CD4-positive, alpha-beta T cell (primary cell): ENCODE measurements at places on chromosomes 12 and 14.
A peak's percentile ranks its signal among the peaks of the same experiment; 100 is the strongest.

DNA sequence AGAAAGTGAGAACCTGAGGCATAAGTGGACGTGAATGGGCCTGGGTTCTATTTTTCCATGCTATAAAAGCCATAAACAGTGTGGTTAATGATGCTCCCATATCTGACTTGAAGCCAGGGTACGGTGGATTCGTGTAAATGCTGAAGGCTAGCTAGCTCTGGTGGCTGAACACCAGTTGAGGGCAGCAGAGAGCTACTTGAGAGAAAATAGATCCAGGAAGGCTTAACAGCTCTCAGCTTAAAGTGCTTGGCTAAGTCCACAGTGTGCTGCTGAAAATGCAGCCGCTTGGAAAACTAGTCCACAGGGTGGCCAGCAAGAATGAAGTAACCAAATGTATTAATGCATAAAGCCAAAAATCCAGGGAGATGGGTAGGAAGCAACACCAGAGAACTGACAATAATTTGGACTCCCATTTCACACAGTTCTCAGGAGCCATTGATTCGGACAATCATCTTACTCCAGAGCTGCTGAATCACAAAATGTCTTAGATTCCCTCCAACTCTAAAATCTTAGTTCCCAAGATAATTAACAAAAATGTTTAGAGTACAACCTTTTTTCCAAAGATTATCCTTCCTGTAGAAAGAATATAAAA is 15.0 kb upstream of the FOXG1 start:
- H3K27me3 ChIP-seq, result peaks cover 14% of the 10 kb centered on the region
- H3K36me3 ChIP-seq, result no peaks in the 10 kb centered on the region
- no peak for DNase-seq
- no peak overlapping the region for H3K4me3 ChIP-seq
- H3K4me1 ChIP-seq, result no peaks in the 10 kb centered on the region

DNA sequence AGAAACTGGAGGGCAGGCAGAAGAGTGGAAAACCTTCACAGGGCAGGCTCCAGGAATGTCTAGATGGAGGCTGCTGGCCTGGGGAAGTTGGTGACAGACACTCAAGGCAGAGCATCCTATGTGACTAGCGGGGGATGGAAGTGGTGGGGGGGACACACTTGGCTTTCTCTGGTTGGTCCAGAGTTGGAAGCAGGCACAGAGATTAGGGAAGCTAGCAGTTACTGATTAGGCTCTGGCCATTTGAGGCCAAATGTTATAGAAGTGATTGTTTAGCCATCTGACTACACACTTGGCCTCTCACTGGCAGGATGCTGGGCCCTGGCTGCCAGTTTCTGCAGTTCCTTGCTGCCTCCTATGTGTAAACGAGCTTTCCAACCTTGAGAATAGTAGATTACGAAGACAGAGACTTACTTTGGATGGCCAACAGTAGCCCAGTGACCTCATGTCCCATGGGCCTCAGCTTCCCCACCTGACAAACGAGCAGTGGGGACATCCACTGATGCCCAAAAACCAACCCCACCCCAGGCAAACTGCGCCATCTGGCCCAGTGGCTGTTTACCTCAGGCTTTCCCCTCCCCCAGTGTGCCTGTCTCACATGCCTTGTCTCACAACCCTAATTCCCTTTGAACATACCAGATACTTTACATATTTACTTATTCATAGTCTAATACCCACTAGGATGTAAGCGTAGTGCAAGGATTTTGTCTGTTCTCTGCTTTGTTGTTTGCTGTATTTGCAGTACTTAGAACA is 102.7 kb downstream of the PAPLN start:
- H3K4me1 ChIP-seq, result no peaks in the 10 kb centered on the region
- H3K27me3 ChIP-seq, result no peaks in the 10 kb centered on the region
- H3K36me3 ChIP-seq, result no peaks in the 10 kb centered on the region
- H3K4me3 ChIP-seq, result no peak overlapping the region
- no peak overlapping the region for H3K27ac ChIP-seq

GRCh38 chr12:63325757-63326156 is 174.8 kb upstream of the AVPR1A start:
- no peaks in the 10 kb centered on the region for H3K36me3 ChIP-seq
- DNase-seq, result no peak
- H3K27ac ChIP-seq, result no peak overlapping the region
- H3K27me3 ChIP-seq, result no peaks in the 10 kb centered on the region

- H3K27ac ChIP-seq, result no peak overlapping the region
- no peaks in the 10 kb centered on the region for H3K27me3 ChIP-seq
- H3K36me3 ChIP-seq, result no peaks in the 10 kb centered on the region
- H3K4me3 ChIP-seq, result no peak overlapping the region
- H3K4me1 ChIP-seq, result no peaks in the 10 kb centered on the region
- no peak for DNase-seq
These were observed 84.3 kb downstream of the FZD10 start for GRCh38 chr12:130246560-130246959.

GRCh38 chr12:115337693-115338543 is 653.9 kb upstream of the TBX3 start:
- H3K4me3 ChIP-seq, result no peak overlapping the region
- no peaks in the 10 kb centered on the region for H3K36me3 ChIP-seq
- no peaks in the 10 kb centered on the region for H3K27me3 ChIP-seq
- no peak overlapping the region for H3K27ac ChIP-seq

DNA sequence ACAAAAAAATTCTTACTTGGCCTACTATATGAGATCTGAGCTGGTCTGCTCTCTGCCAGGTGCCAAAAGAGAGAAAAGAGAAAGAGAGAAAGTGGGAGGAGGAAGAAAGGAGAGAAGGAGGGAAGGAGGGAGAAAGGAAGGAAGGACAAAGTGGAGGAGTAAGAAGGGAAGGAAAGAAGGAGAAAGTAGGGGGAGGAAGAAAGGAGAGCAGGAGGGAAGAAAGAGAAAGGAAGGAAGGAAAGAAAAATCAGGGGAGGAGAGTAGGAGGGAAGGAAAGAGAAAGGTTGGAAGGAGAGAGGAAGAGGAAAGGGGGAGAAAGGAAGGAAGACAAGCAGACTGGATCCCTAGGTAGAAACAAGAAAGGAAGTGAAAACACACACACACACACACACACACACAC is 96.8 kb downstream of the RPS29 start:
- no peak overlapping the region for H3K27ac ChIP-seq
- DNase-seq, result no peak
- H3K4me1 ChIP-seq, result no peaks in the 10 kb centered on the region

- no peaks in the 10 kb centered on the region for H3K27me3 ChIP-seq
- no peaks in the 10 kb centered on the region for H3K36me3 ChIP-seq
- no peak overlapping the region for H3K4me3 ChIP-seq
- H3K27ac ChIP-seq, result no peak overlapping the region
- H3K4me1 ChIP-seq, result no peaks in the 10 kb centered on the region
- DNase-seq, result no peak
These were observed 38.9 kb upstream of the PPP1R12A start for GRCh38 chr12:79973801-79974200.

DNA sequence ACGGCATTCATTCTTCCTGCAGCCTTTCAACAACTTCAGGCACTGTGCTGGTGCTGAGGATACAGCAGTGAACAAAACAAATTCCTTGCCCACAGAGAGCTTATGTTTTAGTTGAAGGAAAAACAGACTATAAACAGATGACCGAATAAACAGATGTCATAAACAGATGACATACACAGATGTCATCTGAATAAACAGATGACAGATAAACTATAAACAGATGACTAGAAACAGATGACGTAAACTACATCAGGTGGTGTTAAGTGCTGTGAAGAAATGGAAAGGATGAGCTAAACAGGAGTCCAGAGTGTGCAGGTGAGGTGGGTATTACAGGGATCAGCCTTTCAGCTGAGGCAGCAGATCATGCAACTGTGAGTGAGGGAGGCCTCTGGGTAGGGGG is 80.9 kb downstream of the FAR2 start:
- no peak overlapping the region for H3K4me3 ChIP-seq
- no peaks in the 10 kb centered on the region for H3K27me3 ChIP-seq
- H3K4me1 ChIP-seq, result no peaks in the 10 kb centered on the region
- DNase-seq, result no peak
- H3K36me3 ChIP-seq, result no peaks in the 10 kb centered on the region

DNA sequence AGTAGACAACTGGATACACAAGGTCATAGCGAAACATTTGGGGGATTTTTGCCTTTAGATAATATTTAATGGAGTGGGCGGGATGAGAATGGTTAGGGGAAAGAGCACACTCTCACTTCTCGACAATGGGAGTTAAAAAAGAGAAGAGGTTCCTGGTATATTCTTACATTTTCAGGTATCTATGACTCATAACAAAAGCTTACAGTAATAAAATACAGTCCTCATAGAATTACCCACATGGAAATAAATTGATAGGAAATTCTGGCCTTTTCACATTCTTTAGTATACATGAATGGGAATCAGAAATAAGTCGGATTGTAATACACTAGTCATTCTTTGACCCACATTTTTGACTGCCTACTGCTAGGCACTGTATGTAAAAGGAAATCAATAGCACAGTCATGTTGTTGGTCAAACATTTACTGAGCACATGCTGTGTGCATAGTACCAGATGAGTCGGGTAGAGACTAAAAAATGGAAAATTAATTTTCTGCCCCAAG is 8.2 kb upstream of the CRADD start:
- no peaks in the 10 kb centered on the region for H3K36me3 ChIP-seq
- H3K4me1 ChIP-seq, result no peaks in the 10 kb centered on the region
- no peak for DNase-seq

DNA sequence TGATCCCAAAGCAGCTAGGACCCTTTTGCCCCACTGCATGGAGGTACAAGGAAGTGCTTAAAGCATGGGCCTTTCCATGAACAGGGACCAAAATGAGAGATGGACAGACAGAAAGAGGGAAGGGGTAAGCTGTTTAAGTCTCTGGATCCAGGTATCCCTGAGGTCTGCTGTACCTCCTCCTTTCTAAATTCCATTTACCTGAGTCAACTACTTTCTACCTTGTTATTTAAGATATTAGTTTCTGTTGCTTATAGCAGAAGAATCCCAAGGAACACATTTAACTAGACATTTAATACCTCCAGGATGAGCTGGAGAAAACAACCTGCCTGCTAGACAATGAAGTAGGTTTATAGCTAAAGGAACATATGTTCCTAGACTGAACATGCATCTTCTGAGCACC is 157.6 kb upstream of the TMCC3 start:
- no peaks in the 10 kb centered on the region for H3K27me3 ChIP-seq
- H3K4me3 ChIP-seq, result no peak overlapping the region
- no peaks in the 10 kb centered on the region for H3K4me1 ChIP-seq
- no peak for DNase-seq
- H3K27ac ChIP-seq, result no peak overlapping the region

DNA sequence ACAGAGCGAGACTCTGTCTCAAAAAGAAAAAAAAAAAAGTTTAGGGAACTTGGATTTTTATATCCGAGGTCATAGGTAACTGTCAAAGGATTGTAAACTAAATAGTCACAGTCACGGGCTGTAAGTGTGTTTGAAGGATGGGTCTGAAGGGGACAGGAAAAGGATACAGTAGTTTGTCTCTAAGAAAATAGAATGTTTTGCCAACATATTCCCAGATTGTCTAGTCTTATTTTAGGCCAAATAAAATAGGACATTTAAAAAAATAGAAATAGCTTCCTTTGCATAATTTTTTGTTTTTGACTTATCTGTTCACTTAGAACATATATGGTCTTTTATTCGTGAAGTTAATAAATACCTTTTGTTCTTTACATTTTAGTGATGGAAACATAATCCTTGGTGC is 24.2 kb upstream of the REP15 start:
- H3K27me3 ChIP-seq, result no peaks in the 10 kb centered on the region
- H3K27ac ChIP-seq, result no peak overlapping the region
- DNase-seq, result no peak
- H3K4me1 ChIP-seq, result no peaks in the 10 kb centered on the region

DNA sequence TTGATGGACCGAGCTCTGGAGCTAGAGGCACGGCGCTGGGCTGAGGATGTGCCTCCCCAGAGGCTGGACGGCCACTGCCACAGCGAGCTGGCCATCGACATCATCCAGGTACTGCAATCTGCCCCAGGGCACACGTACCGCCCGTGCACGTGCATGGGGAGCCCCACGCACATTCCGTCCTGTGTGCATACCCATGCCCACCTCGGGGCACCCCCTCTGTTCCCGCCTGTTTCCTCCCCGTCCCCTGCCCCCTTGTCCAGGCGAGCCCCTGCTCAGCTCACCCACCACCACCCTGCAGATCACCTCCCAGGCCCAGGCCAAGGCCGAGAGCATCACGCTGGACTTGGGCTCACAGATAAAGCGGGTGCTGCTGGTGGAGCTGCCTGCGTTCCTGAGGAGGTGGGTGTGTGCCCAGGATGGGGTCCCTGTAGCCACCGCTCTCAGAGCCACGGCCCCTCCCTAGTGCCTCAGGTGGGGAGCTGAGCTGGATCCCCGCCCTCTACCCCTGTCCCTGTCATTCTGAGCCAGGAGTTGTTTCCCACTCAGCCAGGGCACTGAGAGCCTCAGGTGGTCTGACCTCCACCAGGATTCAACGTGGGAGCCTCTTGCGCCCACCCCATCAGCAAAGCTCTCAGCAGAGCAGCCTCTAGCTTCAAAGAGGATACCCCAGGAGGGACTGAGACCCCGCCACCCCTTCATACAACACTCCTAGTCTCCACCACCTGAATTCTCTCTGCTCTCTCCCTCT is 6.9 kb downstream of the TNFAIP2 start:
- H3K4me1 ChIP-seq, result no peaks in the 10 kb centered on the region
- H3K36me3 ChIP-seq, result no peaks in the 10 kb centered on the region
- H3K27me3 ChIP-seq, result no peaks in the 10 kb centered on the region
- H3K4me3 ChIP-seq, result no peak overlapping the region

GRCh38 chr12:8648576-8649205 is 13.9 kb downstream of the MFAP5 start:
- peaks cover 19% of the 10 kb centered on the region for H3K4me1 ChIP-seq
- no peak overlapping the region for H3K4me3 ChIP-seq
- DNase-seq, result peak; percentile 9
- no peaks in the 10 kb centered on the region for H3K36me3 ChIP-seq
- no peak overlapping the region for H3K27ac ChIP-seq

- no peak for DNase-seq
- no peaks in the 10 kb centered on the region for H3K27me3 ChIP-seq
- no peaks in the 10 kb centered on the region for H3K4me1 ChIP-seq
- no peak overlapping the region for H3K4me3 ChIP-seq
These were observed 165.2 kb downstream of the TSPAN9 start for GRCh38 chr12:3242199-3242863.

- no peaks in the 10 kb centered on the region for H3K36me3 ChIP-seq
- H3K27ac ChIP-seq, result no peak overlapping the region
- DNase-seq, result no peak
- H3K4me1 ChIP-seq, result no peaks in the 10 kb centered on the region
These were observed 53.3 kb downstream of the SMIM41 start for GRCh38 chr12:52132754-52133161.

DNA sequence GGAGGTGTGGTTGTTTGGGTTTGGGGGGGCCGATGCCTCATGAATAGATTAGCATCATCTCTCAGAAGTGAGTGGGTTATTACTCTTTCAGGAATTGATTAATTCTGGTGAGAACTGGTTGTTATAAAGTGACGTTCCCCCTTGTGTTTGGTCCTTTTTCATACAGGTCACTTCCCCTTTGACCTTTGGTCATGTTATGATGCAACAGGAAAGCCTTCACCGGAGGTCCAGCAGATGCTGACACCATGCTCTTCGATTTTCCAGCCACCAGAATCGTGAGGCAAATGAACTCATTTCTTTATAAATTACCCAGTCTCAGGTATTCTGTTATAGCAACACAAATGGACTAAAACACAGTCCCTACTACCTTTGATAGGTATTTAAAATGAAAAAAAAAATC is 439.4 kb downstream of the NELL2 start:
- H3K27ac ChIP-seq, result no peak overlapping the region
- DNase-seq, result no peak
- H3K4me3 ChIP-seq, result no peak overlapping the region
- no peaks in the 10 kb centered on the region for H3K36me3 ChIP-seq
- no peaks in the 10 kb centered on the region for H3K4me1 ChIP-seq
- peaks cover 2% of the 10 kb centered on the region for H3K27me3 ChIP-seq

- DNase-seq, result no peak
- peaks cover 32% of the 10 kb centered on the region for H3K27me3 ChIP-seq
- no peaks in the 10 kb centered on the region for H3K36me3 ChIP-seq
- no peak overlapping the region for H3K27ac ChIP-seq
- H3K4me1 ChIP-seq, result peaks cover 12% of the 10 kb centered on the region
These were observed 545 bp downstream of the PPFIA2 start for GRCh38 chr12:81758421-81759189.
